ENCODE measurements at places on chromosomes 7 and 10.

DNA sequence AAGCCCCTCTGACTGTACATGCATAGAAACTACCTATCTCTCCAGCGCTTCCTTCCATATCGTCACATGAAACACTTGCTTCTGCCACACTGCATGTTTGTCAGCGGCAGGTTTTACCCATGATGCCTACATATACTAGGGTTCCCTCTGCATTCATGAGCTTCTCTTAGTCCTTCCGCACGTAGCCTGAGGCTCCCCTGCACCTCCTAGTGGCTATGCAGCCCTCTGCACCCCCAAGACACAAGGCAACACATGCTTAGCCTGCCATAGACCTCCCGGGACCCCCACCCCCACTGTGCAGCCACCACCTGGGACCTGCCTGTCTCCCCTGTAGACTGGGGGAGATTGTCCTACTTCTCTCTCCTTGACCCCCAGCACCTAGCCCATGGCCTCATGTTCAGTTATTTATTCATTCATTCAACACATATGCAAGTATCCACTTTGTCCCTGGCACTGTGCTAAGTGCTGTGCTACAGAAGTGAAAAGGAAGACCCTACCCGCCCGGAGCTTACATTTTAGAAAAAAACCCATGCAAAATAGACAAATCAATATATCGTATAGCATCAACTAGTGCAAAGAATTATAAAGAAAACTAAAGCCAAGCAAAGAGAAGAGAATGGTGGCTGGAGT lies 23.5 kb downstream of the TMEM273 start:
- no peak for DNase-seq

DNA sequence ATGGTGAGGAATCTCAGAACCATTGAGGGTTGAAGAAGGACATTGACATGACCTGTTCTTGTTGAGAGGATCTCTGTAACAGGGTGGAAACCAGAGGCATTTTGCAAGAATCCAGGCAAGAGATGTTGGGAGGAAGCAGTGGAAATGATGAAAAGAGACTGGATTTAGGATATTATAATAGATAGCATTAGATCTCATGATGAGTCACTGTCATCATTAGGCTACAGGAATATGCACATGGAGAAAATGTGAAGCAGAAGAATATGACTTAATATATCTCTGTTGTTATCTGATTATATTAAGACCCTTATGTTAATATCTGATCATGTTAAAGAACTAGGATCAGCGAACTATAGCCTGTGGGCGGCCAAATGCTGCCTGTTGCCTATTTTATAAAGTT lies 393.0 kb upstream of the MTPN start:
- no peak for DNase-seq

DNA sequence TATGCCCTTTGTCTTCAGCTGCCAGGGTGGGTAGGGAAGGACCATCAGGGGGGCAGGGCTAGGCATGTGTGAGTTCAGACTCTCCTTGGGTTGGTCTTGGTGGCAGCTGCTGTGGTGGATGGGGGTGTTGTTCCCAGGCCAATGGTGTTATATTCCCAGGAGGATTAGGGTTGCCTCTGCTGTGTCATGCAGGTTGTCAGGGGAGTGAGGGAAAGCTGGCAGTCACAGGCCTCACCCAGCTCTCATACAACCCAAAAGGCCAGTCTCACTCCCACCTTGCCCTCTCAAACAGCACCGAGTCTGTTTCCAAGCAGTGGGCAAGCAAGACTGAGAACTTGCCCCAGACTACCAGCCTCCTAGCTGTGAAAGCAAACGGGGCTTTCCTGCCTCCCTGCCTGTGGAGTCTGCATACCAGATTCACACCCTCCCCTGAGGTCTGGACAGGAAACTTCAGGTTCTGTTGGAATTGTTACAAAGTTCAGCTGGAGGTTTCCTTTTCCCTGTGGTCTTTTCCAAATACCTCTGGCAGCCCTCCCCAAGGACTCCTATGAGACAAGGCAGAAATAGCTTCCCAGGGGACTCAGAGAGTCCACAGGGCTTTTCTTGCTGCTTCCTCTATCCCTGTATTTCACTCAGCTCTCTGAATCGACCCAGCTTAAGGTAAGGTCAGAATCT lies 1.4 kb downstream of the HYAL4 start:
- DNase-seq: no peak

- no peak for DNase-seq
Measured at GRCh38 chr7:149067869-149068268, 22.6 kb downstream of the ZNF786 start.

DNA sequence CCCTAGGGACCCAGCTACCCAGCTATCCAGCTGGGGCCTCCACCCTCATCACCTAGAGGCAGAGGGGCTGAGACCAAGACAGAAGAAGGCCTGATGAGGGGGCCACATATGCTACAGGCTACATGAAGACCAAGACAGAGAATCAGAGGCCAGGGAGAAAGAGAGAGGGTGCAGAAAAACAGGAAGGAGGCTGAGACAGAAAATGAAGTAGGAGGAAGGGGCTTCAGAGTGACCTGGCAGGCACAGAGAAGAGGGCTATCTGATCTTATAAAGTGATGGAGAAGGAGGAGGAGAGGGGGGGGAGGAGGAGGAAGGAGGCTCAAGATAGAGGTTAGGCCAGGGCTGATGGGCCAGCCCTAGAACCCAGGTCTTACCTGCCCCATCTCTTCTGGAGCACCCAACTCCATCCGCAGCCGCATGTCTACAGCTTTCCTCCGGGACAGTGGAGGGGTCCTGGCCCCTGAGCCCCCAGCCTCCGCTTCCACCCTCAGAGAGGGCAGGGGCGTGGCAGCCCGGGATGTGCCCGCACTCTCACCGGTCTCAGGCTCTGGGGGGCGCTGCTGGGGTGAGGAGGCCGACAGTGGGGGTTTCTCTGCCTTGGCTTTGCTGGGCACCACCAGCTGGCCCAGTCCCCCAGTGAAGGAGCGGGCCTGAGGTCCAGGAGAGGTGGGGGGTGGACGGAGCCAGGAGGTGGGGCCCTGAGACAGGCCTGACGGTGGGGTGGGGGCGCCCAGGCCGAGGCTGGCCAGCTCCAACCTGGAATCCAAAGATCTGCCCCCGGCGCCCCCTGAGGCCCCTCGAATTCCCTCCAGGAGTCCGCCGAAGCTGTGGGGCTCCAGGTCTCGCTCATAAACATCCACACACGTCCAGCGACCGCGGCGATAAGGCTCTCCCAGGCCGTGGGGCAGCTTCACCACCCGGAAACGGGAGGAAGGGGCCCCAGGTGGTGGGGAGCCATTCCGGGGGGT lies 1.8 kb downstream of the TSC22D4 start:
- DNase-seq: no peak
